Progenitor cell of endocrine pancreas (in vitro differentiated cells): ENCODE measurements at places on chromosomes 11 and 22. TPM values are rescaled to one million over a fixed set of nuclear protein-coding genes. Genes with fewer than 3 reads are reported as not detected.

DNA sequence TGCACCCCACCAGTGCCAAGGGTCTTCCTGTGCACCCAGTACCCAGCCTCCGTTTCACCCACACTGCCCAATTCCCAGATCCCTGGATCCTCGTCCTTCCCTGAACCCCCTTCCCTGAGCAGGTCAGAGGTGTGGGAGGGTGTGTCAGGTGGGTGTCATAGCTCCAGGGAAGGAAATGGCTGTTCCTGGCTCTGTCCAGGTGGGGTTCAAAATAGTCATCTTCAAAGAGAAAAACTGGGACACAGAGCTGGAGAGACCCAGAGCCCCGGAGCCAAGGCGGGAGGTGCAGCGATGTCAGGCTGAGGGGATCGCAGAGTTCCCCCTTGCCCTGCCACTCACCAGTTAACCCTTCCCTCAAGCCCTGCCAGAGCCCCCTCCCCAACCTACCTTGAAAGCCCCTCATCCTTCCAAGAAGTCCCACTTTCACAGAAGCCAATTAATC lies 698 bp downstream of the C1QTNF4 start:
- no peak for DNase-seq

Gene NLRP6
- total RNA-seq: not detected in 2 replicates

DNA sequence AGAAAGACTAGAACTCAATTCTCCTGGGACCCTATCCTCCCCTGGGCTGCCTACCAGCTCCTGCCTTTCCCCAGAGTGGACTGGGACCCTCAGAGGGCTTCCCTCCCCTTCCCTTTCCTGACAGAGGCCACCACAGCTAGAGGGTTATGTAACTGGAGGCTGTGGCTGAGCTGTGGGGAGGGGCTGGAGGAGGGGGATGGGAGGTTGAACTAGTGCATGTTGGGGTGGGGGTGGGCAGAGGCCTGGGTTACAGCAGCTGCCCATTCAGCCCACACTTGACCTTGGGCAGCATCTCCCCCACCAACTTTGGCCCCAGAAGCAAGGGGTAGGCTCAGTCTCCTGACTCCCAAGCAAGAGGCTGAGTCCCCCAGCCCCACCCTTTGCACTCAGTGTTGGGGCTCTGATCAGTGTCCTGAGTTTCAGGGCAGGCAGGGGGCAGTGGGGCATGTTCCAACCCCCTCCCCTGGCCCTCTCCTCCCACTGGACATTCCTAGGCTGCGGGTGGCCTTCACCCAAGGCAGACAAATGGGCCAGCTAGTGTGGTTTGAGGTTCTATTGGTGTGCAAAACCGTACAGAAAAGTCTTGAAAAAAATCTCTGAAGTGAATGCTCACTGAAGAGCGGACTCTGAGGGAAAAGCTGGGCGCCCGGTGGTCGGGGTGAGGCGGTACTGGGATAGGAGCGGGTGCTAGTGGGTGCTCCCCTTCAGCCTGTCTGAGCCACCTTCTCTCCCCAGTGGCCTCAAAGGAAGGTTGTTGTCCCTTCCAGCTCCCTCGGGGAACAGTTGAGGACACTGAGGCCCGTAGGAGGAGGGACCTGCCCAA lies 3.8 kb downstream of the KCNC1 start:
- DNase-seq: no peak

GRCh38 chr11:92841719-92842118 lies 127.7 kb upstream of the MTNR1B start:
- DNase-seq: no peak

Gene SLC22A9
- total RNA-seq: not detected in 2 replicates

DNA sequence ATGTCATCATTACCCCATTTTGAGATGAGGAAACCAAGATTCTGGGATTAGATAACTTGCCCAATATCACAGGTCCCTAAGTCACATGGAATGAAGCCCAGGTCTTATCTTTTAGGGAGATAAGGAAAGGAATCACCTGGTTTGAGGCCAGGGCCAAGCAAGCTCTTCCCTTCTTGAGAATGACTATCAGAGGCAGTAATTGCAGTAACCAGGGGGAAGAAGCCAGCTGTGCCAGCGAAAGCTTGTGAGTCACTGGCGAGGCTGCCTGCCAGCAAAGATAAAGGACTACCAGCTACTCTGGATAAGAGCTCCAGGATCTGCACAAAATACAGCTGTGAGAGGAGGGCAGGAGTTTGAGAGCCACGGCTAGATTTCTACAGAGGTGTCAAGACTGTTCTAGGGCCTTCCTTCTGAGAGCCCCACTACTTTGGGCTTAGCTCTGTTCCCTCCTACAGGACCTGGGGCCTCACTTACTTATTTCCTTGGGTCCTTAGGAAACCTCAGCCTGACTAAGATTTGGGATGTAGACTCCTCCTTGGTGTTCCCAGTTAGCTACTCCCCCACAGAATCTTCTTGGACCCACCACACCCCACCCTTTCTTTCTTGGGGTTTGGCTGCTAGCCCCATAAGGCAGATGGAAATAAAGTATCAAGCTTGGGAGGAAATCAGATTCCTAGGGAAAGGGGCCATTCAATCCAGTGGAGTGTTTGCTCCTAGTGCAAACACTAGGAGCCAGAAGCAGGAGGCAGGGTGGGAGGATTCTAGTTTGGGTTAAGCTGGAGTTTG lies 9.7 kb upstream of the CCKBR start:
- DNase-seq: no peak

Gene SLC35E4
- total RNA-seq: 2.1 and 2.6 TPM in 2 replicates

Gene GGA1
- total RNA-seq: 121 and 132 TPM in 2 replicates

DNA sequence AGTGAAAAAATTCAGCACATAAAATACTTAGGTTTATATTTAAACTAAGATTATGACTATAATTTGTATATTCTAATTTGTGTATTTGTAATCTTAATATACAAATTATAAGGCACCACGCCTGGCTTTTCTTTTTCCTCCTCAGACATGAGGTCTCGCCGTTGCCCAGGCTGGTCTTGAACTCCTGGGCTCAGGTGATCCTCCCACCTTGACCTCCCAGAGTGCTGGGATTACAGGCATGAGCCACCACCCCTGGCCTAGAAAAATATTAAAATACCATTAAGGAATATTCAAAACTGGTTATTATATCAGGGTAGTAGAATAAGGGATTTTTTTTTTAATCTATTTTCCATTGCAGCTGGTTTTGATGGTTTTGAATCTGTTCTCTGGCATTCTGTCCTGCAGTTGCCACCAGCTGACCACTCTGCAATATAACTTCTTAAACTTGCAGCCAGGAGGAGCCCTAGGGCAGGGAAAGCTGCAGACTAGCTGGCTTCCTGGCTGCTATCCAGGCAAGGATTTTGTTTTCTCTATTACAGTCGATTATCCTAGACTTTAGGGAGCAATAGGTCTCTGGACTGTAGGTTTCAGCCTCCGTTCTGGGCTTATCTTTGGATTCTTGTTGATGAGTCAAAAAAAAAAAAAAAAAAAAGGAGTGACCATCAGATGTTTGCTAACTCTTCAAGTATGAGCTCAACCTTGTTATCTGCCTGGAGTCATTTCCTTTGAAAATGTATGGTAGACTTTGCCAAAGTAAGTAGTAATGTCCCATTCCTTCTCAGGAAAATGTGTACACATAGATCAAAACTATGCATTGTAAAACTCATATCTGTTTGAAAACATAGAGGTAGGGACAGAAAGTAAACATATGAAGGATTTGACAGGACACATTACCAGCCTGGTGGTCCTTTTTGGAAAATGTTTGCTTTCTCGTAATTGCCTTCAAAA lies 13.2 kb downstream of the POLA2 start:
- DNase-seq: peak; percentile 49

- DNase-seq: no peak
Observed at GRCh38 chr11:119041821-119042514, 11.3 kb upstream of the SLC37A4 start.

- no peak for DNase-seq
Observed at GRCh38 chr11:12482839-12483238, 105.5 kb downstream of the PARVA start.

Gene ACRV1
- total RNA-seq: 0.50 and 0.55 TPM in 2 replicates

- DNase-seq: no peak
Observed at GRCh38 chr11:103594283-103594682, 442.2 kb upstream of the DDI1 start.

GRCh38 chr22:29799217-29799680 lies 32.1 kb downstream of the UQCR10 start:
- DNase-seq: no peak

DNA sequence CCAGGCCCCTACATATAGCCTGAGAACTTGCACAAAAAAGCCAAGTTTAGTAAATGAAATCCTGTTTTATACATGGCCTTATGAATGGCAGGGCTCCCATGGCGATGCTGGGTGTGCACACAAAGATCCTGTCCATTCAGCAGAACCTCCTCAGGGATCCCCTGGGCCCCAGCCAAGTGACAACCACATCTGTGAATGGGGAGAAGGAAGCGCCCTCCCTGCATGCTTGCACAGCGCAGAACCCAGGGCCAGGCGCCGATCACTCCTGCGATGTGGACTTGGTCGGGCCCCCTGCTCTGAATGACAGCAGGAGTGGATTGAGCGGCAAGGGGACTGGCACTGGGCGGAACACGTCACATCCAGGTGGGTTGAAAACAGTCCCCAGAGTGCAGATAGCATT lies 4.5 kb upstream of the CDC42EP2 start:
- no peak for DNase-seq
